ENCODE measurements at places on chromosomes 7 and 10.

GRCh38 chr10:8913720-8914119, 859.2 kb downstream of the GATA3 start:
- DNase-seq, result no peak

GRCh38 chr10:113161066-113161465, 211.0 kb downstream of the TCF7L2 start:
- DNase-seq, result no peak

- DNase-seq, result no peak
These were observed 130.2 kb upstream of the COBL start for GRCh38 chr7:51446785-51447184.

DNA sequence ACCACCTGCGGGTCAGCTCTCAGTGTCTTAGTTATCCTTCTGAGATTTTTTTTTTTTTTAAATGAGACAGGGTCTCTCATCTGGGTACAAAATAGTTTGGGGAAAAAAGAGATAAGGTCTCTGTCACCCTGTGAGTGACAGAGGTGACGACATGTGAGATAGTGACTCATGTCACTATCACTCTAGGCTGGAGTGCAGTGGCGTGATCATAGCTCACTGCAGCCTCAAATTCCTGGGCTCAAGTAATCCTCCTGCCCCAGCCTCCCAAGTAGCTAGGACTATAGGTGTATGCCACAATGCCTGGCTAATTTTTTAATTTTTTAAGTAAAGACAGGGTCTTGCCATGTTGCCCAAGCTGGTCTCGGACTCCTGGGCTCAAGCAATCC, 10.4 kb downstream of the BLVRA start:
- no peak for DNase-seq

GRCh38 chr7:92156990-92157389, 22.0 kb downstream of the LRRD1 start:
- no peak for DNase-seq

- DNase-seq, result no peak
These were observed 75.9 kb upstream of the ARID5B start for GRCh38 chr10:61825628-61826027.

DNA sequence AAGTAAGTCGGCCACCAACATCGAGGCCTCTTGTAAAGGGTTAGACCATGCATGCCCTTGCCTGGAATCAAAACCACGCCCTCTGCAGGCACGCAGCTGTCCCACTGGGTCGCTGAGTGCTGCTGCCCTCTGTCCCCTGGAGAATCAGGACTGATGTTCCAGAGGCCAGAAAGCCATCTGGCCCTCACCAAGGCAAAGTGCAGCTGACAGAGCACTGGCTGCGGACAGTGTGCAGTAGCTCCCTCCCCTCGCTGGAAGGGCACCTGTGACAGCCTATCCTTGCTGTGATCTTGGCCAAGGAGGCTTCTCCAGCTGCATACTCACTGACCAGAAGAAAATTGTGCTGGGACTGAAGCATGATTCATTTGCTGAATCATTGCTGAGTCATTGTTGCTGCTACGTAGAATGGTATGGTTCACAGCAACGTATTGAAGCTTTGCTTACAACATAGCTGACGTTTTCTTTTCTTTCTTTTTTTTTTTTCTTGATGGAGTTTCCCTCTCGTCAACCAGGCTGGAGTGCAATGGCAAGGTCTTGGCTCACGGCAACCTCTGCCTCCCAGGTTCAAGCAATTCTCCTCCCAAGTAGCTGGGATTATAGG, 30.4 kb downstream of the DDC start:
- DNase-seq, result no peak

GRCh38 chr10:121469797-121470606, 128.2 kb downstream of the FGFR2 start:
- no peak for DNase-seq

All from renal cortex interstitium (tissue), 15 donors.